ENCODE measurements at places on chromosomes 16 and 17. TPM values are rescaled to one million over a fixed set of nuclear protein-coding genes. Genes with fewer than 3 reads are reported as not detected.

GRCh38 chr16:2147981-2148671, at the start of gene RAB26:
Gene RAB26, plus strand, starts transcription at chr16:2148625. Its CDS starts 159 bp downstream, at chr16:2148784.
- peak; percentile 58 for DNase-seq

The PYY gene
- total RNA-seq, result 1.1 TPM

- DNase-seq, result no peak
Observed at GRCh38 chr17:82301916-82302567, 15.4 kb downstream of the CD7 start.

DNA sequence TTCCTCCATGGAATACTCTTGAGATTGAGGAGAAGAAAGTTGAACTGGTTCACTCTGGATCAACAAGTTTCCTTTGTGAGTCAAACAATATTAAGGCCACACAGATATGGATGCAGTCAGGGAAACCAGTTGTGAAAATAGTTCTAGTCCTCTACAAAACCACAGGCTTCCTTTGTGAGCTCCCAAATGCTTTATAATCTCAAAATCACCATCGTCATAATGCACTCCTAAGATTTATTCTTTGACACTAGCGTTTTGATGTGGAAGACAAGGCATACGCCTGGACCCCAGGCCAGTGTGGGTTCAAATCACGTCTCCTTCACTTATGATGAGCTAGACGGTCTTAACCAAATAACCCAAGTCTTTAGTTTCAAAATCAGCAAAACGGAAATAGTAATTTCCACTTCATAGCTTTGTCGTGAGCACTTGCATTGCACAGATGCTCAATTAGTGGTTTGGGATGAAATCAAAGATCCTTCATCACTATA, 142.6 kb downstream of the STX8 start:
- DNase-seq, result no peak

DNA sequence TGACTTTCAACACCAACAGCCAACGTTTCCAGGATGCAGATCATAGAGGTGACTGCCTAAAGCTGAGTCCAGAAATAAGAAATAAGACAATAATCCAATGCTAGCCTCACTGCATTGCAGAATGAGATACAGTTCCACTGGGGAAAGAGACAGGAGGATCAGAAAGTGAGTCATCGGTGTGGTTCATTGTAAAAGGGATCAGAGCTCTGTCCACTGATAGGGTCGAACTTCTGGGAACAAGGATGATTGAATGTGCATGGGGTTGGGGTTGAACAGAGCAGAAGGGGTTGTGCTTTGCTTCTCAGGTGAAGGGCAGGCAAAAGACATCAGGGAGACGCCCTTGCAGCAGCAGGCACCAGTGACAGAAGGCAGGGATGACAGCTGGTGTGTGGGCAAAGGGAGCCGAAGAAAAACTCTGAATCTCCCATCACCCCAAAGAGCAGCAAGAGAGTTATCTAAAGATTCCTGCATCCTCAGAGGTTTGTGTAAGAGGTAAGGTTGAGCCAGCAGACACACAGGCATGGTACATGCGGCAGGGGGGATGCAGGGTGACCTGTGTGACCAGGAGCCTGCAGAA, 16.4 kb downstream of the CLEC10A start:
- no peak for DNase-seq

DNA sequence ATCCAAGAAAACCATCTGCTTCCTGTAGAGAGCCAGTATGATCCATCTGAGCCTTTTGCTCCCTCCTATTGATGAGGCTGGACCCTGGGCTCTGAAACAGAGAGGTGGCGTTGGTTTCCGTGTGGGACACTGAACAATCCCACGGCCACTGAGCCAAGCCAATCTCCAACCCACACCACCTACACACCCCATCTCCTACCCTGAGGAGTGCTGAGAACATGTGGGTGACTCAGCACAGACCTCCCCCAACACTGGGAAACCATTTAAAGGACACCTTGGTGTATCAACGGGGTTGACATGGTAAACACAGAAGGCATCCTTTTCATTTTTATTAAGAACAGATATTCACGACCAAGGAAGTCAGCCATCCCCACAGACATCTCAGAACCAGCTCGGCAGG, 332.1 kb downstream of the SLC39A11 start:
- DNase-seq, result no peak

- no peak for DNase-seq
Observed at GRCh38 chr17:63931981-63932561, at the start of gene CD79B. Gene CD79B, minus strand, starts transcription at chr17:63932331. Its CDS starts 70 bp downstream, at chr17:63932261.

The NPW gene
- total RNA-seq, result 5.3 TPM

GRCh38 chr16:85384833-85385462, 228.2 kb upstream of the GSE1 start:
- DNase-seq, result no peak

GRCh38 chr16:89133457-89134127, 38.0 kb upstream of the CDH15 start:
- no peak for DNase-seq

DNA sequence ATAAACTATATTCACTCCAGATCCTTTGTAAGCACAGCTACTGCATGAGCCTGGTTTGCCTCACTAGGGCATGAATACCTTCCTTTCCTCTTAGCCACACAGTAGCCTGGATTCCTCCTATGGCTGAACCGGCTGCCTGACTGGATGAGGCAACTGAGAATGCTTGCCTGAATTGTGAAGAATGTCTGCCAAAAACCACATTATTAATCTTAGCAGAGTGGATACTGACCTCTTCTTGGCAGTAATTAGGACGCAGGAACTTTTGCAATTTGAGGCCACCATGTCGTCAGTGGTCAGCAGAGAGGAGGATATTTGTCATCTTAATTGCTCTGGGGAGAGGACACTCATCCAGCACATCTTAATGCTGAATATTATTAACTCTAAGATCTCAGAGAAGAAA, 651.8 kb upstream of the GOT2 start:
- no peak for DNase-seq

- DNase-seq, result no peak
Observed at GRCh38 chr16:78130950-78131349, 31.5 kb downstream of the WWOX start.

DNA sequence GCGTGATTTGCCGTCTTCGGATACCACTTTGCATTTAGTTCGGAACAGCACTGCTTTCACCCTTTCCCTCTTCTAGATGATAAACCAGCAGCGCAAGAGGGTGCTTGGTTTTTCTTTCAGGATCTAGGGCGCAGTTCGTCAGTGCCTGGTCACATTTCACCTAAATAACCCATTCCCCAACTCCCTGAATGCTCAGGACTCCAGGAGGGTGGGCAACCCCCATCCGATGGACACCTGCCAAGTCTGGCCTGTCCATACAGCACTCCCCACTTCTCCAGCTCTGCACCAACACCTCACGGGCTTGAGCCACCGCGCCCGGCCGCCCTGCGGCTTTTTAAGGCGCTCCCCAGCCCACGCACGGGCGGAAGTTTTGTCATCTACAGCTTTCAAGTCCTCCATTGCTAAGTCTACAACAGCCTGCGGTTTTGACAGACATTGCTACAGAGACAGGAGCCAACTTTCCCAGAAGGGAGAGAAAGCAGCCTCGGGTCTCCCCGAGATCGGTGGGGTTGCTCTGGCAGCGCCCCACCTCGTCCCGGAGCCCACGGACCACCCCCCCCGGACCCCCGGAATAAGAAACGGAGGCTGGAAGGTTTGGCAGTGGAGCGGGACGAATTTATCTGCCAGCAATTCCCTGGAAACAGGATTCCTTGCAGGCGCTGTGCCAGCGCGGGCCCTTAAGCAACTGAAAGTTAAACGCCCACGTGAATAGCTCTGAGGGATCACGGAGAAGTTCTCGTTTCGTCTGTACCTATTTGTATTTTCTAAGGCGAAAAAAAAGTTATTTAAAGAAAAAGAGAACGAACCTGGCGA, 38.6 kb upstream of the SLFN13 start:
- DNase-seq, result no peak

DNA sequence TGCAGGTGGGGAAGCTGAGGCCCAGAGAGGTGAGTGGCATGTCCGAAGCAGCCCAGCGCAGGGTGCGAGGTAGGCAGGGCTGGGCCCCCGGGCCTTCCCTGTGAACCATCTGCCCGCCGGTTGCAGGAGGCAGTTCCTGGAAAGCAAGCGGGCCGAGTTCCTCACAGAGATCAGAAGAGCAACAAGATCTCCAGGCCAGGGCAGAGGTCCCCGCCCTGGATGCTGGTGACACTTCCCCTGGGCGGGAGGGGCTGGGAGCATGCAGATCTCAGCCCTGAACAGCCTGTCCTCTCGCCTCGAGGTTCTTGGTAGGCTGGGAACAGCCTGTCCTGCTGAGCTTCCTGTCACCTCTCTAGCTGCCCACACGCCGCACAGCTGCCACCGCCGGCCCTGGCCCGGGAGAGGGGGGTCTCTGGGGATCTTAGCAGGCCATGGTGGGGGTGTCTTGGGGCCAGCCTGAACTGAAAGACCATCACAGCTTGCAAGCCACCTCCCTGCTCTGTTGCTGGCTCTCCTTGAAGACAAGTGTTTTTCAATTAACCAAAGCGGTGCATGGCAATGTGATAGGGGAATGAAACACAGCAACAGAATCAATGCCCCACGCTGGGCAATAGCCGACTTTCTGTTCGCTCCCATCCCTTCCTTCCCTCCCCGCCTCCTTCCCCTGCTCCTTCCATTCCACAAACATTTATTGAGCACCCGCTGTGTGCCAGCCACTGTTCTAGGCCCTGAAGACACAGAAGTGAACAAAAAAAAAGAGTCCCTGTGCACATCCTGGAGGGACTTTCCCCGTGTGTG, 31.7 kb downstream of the SOCS1 start:
- no peak for DNase-seq

- DNase-seq, result no peak
Observed at GRCh38 chr17:9009737-9010136, 11.6 kb upstream of the NTN1 start.

- peak; percentile 10 for DNase-seq
Observed at GRCh38 chr17:39400547-39401411, 647 bp downstream of the FBXL20 start.

The ANKRD40CL gene
- total RNA-seq, result not detected

DNA sequence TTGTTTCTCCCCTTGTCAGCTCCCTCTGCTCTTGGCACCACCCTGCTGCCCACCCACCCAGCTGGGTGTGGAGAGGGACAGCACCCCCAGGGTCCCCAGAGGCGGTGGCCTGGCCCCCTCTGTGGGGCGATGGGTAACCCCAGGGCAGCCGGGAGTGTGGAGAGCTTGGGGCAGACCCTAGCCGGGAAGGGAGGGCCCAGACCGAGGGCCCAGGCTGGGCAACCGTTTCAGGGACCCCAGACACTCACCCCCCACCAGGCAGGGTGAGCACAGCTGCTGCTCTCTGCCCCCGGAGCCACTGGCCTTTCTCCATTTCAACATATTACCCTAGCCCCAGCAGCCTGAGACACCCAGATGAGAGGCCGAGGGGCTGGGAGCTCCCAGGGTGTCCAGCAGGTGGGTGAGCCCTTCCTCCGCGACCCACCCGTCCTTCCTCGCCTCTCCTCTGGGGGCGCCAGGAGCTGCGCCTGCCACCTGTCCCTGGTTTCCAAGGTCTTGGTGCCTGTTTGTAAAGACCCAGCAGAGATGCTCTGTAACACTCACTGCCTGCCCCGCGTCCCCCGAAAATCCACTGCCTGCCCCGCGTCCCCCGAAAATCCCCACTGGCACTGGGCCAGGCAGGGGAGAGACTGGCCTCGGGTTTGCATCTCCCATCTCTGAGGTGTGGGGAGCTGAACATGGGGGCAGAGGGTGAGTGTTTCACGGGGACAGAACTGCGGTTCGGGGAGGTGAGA, 45.4 kb downstream of the BAHCC1 start:
- DNase-seq, result peak; percentile 68

The ZNF232 gene
- 51.1 TPM for total RNA-seq

DNA sequence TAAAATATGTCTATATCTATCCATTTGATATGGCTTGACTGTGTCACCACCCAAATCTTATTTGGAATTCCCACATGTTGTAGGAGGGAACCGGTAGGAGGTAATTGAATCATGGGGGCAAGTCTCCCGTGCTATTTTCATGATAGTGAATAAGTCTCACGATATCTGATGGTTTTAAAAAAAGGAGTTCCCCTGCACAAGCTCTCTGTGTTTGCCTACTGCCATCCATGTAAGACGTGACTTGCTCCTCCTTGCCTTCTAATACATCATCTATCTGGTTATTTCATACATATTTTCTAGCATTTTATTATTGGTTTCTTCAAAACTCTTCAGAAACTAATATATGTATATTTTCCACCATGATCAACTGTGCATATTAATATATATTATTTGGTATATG, 57.3 kb upstream of the AMZ2 start:
- no peak for DNase-seq

DNA sequence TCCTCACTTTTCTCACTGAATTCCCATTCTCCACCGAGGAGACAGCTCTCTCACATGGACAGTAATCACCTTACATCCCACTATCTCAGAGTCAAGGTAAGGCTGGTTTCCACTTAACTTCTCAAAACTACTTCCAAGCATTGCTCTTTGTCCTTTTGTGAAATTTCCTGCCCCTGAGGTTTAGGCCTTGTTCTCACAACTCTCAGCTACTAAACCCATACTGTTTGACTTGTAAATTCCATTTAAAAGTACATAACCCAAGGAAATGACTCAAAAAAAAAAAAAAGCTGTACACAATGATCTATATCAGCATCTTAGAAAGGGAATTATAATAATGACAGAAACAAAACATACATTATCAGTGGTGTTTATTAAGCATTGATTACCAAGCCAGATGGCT, 8.8 kb downstream of the CDC27 start:
- no peak for DNase-seq

- no peak for DNase-seq
Observed at GRCh38 chr16:46688101-46688653, 801 bp downstream of the VPS35 start.

The KRT32 gene
- total RNA-seq, result not detected

The MYH1 gene
- total RNA-seq, result not detected

DNA sequence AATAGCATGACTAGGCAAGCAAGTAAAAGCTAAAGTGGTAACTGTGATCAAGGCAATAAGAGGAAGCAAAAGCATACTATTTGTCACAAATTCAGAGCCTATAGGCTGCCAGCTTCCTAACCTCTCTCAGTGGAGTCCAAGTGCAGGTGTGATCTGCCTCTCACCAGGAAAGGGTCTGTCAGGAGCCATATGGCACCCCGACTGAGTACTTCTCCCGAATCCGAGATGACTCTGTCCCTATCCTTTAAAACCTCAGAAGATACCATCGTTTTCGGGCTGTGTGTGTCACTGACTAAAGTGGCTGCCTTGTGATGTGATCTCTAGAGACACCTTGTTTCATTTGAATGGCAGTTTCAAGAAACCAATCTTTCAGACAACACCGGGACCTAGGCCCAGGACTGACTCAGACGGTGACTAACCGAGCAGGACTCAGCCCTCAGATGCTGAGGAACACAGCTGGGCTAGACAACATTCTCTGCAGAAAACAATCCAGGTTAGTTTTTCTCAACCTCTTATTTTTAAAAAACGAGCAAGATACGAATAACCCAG, 63.6 kb downstream of the SMG6 start:
- no peak for DNase-seq

DNA sequence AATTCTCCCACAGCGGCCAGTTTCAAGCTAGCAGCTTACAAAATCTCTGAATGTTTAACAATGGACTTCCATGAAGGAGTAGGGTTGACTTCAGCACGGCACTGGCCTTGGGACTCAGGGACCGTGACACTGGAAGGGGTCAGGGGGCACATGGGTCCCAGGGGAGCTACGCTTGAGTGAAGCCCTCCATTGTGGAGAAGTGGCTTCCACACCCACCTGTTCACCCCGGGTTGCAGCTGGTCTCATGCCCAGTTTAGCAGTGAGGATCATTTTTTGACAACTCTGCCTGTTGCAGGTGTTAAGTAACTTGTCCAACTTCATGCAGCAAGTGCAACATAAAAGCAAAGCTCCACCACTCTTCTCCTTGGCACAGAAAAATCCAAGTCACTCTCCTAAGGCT, 510.2 kb downstream of the CDH13 start:
- no peak for DNase-seq
